ENCODE measurements at places on chromosomes 5 and 9. TPM values are rescaled to one million over a fixed set of nuclear protein-coding genes. Genes with fewer than 3 reads are reported as not detected.
A peak's percentile ranks its signal among the peaks of the same experiment; 100 is the strongest.

The SUB1 gene
- 222 TPM for total RNA-seq

The TAS2R1 gene
- not detected for total RNA-seq

The ANKRD33B gene
- total RNA-seq: 15.2 TPM

The PLK2 gene
- 58.9 TPM for total RNA-seq

The ADAMTS13 gene
- total RNA-seq: 3.1 TPM

- peaks cover 50% of the 10 kb centered on the region for H3K4me1 ChIP-seq
- no peaks in the 10 kb centered on the region for H3K27me3 ChIP-seq
- H3K4me3 ChIP-seq: no peak overlapping the region
- H3K27ac ChIP-seq: no peak overlapping the region
- no peak for DNase-seq
Measured at GRCh38 chr5:14405267-14405666, 176.3 kb upstream of the OTULINL start.

DNA sequence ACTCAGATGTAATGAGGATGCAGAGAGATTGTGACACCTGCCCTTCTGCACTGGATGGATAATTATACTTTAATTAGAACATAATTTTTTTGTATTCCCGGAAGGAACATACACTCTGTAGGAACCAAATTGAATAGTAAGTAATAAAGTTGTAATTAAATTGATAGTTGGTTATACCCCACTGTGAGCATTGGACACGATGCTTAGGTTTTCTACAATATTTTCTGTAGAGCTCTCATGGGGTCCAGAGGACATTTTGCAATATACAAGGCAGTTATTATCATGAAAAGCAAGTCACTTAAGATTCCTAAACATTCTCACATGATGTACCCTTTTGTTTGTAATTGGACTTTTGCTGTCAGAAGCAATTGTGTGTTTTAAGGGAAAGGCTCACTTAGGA is 63.4 kb downstream of the DIRAS2 start:
- H3K4me1 ChIP-seq: no peaks in the 10 kb centered on the region
- no peak overlapping the region for H3K4me3 ChIP-seq
- no peak overlapping the region for H3K27ac ChIP-seq
- no peaks in the 10 kb centered on the region for H3K36me3 ChIP-seq

DNA sequence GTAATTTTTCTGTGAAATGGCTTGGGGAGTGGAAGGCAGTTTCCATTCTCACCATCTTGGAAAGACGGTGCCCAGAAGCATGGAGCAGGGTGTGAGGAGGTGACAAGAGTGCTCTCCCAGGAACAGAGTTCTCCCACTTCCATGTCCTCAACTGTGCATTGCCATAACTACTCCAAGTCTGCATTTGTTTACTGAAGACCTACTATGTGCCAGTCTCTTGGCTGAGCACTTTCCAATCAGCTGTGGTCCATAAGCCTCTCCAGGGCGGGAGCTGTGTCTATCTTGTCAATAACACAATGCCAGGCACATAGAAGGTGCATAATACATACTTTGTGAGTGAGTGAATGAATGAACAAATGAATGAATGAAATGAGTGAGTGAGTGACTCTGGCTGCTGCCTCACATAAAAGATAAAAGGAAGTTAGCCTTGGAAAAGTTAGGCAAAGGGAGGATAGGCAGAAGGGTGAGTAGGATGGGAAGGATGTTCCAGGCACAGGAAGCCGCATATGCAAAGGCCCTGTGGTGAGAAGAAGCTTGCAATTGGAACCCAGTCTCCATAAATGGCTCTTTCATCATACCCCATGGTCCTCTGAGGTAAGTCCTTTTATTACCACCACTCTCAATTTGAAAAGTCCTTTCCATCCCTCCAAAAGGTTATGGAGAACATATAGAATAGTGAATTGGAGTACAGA is 31.3 kb upstream of the SH3PXD2B start:
- H3K4me1 ChIP-seq: peaks cover 27% of the 10 kb centered on the region
- no peaks in the 10 kb centered on the region for H3K36me3 ChIP-seq
- no peaks in the 10 kb centered on the region for H3K27me3 ChIP-seq
- DNase-seq: no peak
- peak overlapping the region; percentile 46 for H3K27ac ChIP-seq

GRCh38 chr5:133681896-133682295 is 69.6 kb upstream of the FSTL4 start:
- no peaks in the 10 kb centered on the region for H3K4me1 ChIP-seq
- no peak for DNase-seq
- no peaks in the 10 kb centered on the region for H3K36me3 ChIP-seq
- no peak overlapping the region for H3K4me3 ChIP-seq

DNA sequence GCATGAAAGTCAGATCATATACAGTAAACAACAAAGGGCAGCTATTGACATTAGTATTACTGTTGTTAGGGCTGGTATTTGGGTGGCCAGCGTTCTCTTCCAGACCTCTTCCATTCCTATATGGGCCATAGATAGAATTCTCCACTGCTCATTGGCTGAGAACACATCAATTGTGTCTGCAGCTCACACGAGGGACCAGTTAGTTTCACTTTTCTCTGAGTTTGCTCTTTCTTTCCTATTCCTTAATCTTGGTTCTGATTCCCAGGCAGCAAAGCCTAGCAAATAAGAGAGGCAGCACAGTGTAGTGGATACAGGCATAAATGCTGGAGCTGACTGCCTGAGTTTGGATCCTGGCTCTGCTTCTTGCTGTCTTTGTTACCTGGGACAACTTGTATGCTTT is 476.4 kb downstream of the SPOCK1 start:
- no peak overlapping the region for H3K27ac ChIP-seq
- no peaks in the 10 kb centered on the region for H3K27me3 ChIP-seq
- no peaks in the 10 kb centered on the region for H3K36me3 ChIP-seq
- no peak overlapping the region for H3K4me3 ChIP-seq
- H3K4me1 ChIP-seq: peaks cover 18% of the 10 kb centered on the region

DNA sequence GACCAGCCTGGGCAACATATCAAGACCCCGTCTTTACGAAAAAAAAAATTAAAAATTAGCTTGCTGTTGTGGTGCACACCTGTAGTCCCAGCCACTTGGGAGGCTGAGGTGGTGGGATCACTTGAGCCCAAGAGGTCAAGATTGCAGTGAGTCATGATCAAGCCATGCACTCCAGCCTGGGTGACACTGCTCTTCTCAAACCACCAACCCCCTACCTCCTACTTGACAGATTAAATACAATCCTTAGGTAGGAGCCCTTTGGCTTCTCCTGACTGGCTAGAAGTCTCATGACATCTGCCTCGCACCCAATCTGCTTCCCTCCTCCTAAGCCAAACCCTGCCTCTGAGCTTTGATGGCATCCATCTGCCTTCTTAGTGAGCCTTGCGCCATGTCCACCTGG is 11.6 kb upstream of the FBP1 start:
- H3K36me3 ChIP-seq: no peaks in the 10 kb centered on the region
- H3K27ac ChIP-seq: no peak overlapping the region
- no peak for DNase-seq
- no peaks in the 10 kb centered on the region for H3K4me1 ChIP-seq
- H3K4me3 ChIP-seq: no peak overlapping the region

DNA sequence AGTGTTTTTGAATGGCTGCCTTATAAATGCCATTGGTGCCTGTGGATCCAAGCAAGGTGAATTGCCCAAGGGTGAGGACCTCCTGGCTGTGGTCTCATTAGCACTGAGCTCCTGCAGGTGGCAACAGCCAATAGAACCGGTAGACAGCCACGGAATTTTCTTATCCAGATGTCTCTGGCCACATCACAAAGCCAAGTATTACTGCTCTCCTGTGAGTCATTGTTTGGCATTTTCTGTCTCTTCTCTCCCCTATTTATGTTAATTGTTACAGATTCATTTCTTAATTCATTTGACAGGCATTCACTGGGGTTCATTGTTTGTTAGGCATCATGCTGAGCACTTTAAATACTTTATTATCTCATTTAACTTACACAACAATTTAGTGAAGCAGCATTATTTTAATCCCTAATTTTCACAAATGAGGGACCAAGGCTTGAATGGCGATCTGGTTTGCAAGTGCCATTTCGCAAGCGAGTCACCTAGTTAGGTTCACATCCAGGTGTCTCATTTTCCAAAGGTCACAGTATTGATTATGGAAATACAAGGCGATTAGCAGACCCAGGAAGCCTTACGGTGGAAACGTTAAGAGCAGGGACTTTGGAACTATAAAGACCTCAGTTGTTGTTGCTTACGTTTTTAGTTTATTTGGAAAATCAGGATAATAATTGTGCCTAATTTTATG is 58.2 kb upstream of the DPYSL3 start:
- no peaks in the 10 kb centered on the region for H3K4me1 ChIP-seq
- no peak for DNase-seq
- no peak overlapping the region for H3K4me3 ChIP-seq
- H3K36me3 ChIP-seq: no peaks in the 10 kb centered on the region
- no peak overlapping the region for H3K27ac ChIP-seq

GRCh38 chr9:138077898-138078540 is 200.4 kb downstream of the CACNA1B start:
- H3K4me3 ChIP-seq: no peak overlapping the region
- no peak for DNase-seq
- H3K4me1 ChIP-seq: no peaks in the 10 kb centered on the region
- no peak overlapping the region for H3K27ac ChIP-seq
- peaks cover 60% of the 10 kb centered on the region for H3K27me3 ChIP-seq
- no peaks in the 10 kb centered on the region for H3K36me3 ChIP-seq

GRCh38 chr9:109652971-109653370 is 127.0 kb upstream of the PALM2AKAP2 start:
- H3K27ac ChIP-seq: no peak overlapping the region
- peaks cover 4% of the 10 kb centered on the region for H3K4me1 ChIP-seq
- no peak overlapping the region for H3K4me3 ChIP-seq
- no peaks in the 10 kb centered on the region for H3K27me3 ChIP-seq

DNA sequence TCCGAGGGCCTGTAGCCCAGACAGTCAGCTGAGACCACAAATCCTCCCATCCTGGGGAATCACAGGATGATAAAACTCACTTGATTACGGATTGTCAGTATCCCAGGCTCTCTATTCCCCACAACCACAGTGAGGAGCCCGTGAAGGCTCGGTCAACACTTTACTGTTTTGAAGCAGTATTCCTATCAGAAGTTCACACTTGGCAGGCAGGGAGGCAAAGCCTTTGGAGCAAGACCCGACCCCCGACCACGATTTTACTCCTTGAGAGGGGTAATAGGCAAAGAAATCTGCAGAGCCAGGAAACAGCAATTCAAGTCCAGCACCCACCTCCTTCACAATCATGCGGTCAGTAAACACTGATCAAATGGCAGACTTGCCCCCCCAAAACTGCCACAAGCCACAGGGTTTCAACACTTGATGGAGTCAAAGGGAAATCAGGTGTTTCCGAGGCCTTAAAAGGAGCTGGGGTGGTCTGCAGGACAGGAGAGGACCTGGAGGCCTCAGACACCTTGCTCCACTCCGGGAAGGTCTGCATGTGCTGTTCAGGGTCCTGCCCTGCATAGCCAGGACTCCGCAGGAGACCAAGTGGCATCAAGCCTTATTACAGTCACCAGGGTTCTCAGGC is 25.2 kb downstream of the BICD2 start:
- no peaks in the 10 kb centered on the region for H3K27me3 ChIP-seq
- peaks cover 96% of the 10 kb centered on the region for H3K4me1 ChIP-seq
- H3K4me3 ChIP-seq: peak overlapping the region; percentile 43
- H3K36me3 ChIP-seq: no peaks in the 10 kb centered on the region
- no peak for DNase-seq
- H3K27ac ChIP-seq: peak overlapping the region; percentile 80

DNA sequence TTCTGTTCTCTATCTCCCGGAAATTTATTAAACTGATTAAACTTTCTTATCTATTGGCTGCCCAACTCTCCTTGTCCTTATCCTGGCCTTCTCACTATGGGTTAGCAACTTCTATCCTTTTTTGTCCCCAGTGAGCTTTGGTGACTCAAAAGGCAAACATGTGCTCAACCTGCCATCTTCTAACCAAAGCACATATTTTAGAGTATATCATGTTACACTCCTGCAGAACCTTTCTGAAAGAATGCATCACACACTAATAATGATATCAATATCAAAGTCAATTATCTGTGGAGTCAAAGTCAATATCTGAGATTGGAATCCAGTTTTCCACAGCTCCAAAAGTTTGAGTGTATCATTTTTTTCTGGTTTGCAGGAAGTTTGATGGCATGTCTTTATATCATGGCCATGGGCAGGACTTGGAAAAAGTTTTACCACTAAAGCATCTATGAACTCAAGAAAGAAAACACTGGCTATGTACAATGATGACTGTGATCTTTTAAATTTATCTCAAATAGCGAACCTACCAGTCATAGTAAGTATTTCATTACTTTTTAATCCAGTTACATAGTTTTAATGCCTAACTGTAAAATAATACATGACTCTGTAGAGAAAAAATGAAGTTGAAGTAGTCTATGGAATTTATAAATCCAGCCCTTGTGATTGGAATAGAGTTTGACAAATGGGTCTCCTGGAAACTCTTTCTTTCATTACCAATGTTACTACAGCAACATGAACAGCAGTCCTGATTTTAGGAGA is 166.8 kb downstream of the DROSHA start:
- DNase-seq: no peak
- no peaks in the 10 kb centered on the region for H3K27me3 ChIP-seq
- no peak overlapping the region for H3K4me3 ChIP-seq
- H3K36me3 ChIP-seq: no peaks in the 10 kb centered on the region
- H3K4me1 ChIP-seq: peaks cover 15% of the 10 kb centered on the region

DNA sequence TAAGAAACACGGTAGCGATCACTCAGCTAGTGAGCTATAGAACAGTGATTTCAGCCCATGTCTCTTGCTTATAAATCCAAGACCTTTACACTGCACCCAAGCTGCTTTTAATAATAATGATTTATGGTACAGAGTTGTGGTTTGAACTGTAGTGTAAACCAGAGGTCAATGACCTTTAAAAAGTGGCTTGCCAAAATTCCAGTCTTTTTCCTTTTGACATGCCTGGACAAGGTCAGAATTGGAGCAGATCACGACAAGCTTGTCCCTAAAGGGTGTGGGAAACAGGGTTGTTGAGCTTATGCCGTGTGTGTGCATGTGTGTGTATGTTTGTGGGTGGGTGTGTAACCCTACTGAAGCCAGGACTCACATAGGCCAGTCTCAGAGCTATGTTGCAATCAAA is 225.3 kb upstream of the CLINT1 start:
- DNase-seq: no peak
- H3K4me3 ChIP-seq: no peak overlapping the region
- peaks cover 7% of the 10 kb centered on the region for H3K4me1 ChIP-seq

DNA sequence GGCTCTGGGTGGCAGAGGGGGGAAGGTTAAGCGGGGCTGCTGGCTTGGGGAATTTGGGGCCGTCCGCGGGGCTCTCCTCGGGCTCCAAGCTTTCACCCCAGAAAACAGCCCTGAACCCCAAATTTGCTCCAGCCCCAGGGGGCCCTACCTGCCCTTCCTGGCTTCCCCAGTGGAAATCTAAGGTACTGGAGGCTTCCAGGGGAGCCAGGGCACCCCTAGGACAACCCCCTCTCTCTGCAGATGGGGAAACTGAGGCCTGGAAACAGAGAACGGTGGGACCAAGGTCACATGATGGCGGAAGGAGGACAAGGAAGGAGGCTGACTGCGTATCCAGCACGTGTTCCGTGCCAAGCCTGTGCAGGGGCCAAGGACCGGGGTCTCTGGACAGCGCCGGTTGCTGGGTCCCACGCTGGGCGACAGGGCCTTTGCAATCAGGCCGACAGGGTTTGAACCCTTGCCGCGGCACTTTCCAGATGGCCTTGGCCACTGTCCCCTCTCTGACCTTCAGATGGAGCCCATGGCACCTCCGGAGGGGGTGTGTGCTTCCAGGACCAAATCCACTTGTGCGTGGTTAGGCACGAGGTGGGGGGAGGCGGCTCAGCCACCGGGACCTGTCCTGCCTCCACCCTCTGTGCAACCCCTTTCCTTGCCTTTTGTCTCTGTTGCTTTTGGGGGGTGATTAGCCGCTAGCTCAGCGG is 183.1 kb downstream of the C9orf50 start:
- no peak for DNase-seq
- no peaks in the 10 kb centered on the region for H3K36me3 ChIP-seq
- H3K27ac ChIP-seq: peak overlapping the region; percentile 81
- peak overlapping the region; percentile 71 for H3K4me3 ChIP-seq

- H3K4me1 ChIP-seq: peaks cover 58% of the 10 kb centered on the region
- H3K4me3 ChIP-seq: no peak overlapping the region
- H3K27me3 ChIP-seq: no peaks in the 10 kb centered on the region
- no peak for DNase-seq
Measured at GRCh38 chr9:114206221-114206789, 51.0 kb downstream of the COL27A1 start.
